Thoracic aorta (tissue), 2 donors: ENCODE measurements at places on chromosomes 3 and 15. TPM values are rescaled to one million over a fixed set of nuclear protein-coding genes. Genes with fewer than 3 reads are reported as not detected.

GRCh38 chr15:53470743-53471142 lies 288.7 kb downstream of the WDR72 start:
- H3K4me3 ChIP-seq: no peak overlapping the region
- H3K4me1 ChIP-seq: no peaks in the 10 kb centered on the region

DNA sequence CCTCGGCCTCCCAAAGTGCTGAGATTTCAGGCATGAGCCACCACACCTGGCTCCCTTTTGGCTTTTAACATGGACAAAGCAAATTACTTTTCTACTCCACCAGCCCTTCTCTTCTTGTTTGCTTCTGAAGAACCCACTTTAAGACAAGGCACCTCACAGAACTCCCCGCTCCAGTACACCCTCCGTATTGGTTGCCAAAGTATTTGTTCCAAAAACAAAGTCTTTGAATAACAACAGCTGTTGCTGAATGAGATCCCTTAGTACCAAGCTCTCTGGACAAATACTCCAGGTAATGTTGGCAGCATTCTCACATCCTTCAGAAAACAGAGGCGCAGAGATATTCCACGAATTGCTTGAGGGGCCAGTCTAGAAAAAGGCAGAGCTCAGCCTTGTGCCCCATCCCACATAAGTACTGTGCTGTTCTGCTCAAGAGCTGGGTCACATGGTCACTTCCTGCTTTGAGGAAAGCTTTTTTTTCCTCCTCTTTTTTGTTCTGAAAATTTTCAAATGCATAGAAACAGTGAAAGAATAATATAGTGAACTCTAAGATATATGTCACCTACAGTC lies 7.3 kb upstream of the CHCHD6 start:
- H3K27me3 ChIP-seq: no peaks in the 10 kb centered on the region
- H3K4me3 ChIP-seq: no peak overlapping the region
- H3K36me3 ChIP-seq: no peaks in the 10 kb centered on the region
- no peak overlapping the region for H3K27ac ChIP-seq

GRCh38 chr15:85404918-85405866 lies 24.8 kb downstream of the AKAP13 start:
- no peak for DNase-seq
- no peaks in the 10 kb centered on the region for H3K27me3 ChIP-seq
- H3K4me1 ChIP-seq: peaks cover 70% of the 10 kb centered on the region
- peak overlapping the region; percentile 60 for H3K27ac ChIP-seq
- H3K4me3 ChIP-seq: peak overlapping the region; percentile 1
- H3K36me3 ChIP-seq: no peaks in the 10 kb centered on the region

EFHB gene
- total RNA-seq: 0.41 TPM

- no peaks in the 10 kb centered on the region for H3K27me3 ChIP-seq
- H3K4me1 ChIP-seq: peaks cover 50% of the 10 kb centered on the region
- no peaks in the 10 kb centered on the region for H3K36me3 ChIP-seq
- H3K4me3 ChIP-seq: no peak overlapping the region
These were observed 125.1 kb upstream of the STT3B start for GRCh38 chr3:31407665-31408064.
